ENCODE measurements at places on chromosomes 5 and 9. TPM values are rescaled to one million over a fixed set of nuclear protein-coding genes. Genes with fewer than 3 reads are reported as not detected.

Gene CARTPT
- 148 TPM for total RNA-seq

Gene BAAT
- not detected for total RNA-seq

Gene FOXI1
- total RNA-seq, result 2.2 TPM

Gene FAT2
- total RNA-seq, result 0.13 TPM

- DNase-seq, result peak; percentile 82
Observed at GRCh38 chr5:170896779-170897178, 35.0 kb downstream of the RANBP17 start.

DNA sequence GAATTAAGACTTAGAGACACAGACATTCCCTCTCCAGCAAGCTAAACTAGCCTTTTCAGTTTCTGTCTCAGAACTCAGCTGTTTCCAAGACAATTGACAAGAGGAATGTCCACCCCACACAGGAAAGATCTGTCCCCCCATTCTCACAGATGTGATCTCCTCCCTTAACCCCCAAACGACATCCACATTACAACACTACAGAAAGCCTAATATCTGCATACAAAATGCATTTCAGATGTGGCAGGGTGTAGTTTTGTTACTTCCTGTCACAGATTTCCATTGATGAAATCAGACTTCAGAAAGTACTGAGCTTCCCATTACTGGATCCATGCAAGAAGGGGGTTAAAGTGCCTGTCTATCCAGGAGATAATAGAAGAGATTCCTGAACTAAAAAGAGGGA is 2.9 kb upstream of the ARSI start:
- DNase-seq, result no peak

GRCh38 chr5:80369521-80369920 is 38.3 kb upstream of the ZFYVE16 start:
- DNase-seq, result no peak
